ENCODE measurements at places on chromosomes 1 and 21. TPM values are rescaled to one million over a fixed set of nuclear protein-coding genes. Genes with fewer than 3 reads are reported as not detected.

CCDC185 gene
- not detected for total RNA-seq

LCE1E gene
- total RNA-seq = not detected

NHLH1 gene
- 0.57 TPM for total RNA-seq

OR2L5 gene
- not detected for total RNA-seq

TIAM1 gene
- total RNA-seq = 33.3 TPM

SELL gene
- total RNA-seq = not detected

MEGF6 gene
- total RNA-seq = 86.9 TPM

ATXN7L2 gene
- total RNA-seq = 3.5 TPM

SLC30A1 gene
- 8.4 TPM for total RNA-seq

IVL gene
- total RNA-seq = not detected

GSTM1 gene
- total RNA-seq = 21.3 TPM

ADGRB2 gene
- 13.1 TPM for total RNA-seq

Data from endodermal cell (in vitro differentiated cells).